ENCODE measurements at places on chromosomes 2 and 18.

DNA sequence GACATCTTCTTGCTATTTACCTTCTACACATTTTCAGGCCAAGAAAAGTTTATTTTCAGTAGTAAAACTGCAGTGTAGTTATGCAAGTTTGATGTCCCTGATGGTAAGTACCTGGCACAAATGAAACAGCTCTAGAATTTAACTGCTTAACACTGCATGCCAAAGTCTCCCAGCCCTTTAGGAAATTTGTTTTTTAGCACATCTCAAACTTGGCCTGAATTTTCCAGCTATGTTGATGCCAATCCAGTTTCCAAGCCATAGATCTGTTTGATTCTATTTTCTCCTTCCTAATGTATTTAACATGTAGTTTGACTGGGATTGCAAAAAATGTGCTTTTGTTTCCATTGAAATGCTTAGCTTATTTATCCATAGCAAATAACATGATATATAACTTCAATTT is 29.3 kb upstream of the ZNF385B start:
- no peak for DNase-seq

GRCh38 chr2:233728723-233729301 is at the start of gene UGT1A3:
TSS of gene UGT1A3 (plus strand) at chr2:233729042. CDS start at chr2:233729127, 85 bp downstream.
- DNase-seq: no peak

DNA sequence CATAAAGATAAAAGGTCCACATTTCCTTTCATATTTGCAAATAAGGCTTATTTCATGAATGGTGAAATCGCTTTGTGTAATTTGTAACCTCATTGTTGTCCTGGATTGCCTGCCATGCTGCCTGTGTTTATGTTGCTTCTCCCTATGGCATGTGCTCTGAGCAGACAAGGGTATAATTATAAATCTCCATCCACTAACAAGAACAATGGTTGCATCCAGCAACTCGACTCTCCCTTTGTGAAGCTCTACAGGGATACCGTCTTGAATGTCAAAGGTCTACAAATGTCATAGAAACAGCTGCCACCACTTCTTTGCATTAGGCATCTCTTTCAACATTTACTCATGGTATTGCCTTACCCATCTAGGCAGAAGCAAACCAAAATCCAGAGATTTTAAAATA is 209.6 kb downstream of the SLC8A1 start:
- no peak for DNase-seq

GRCh38 chr2:200257570-200257969 is 48.9 kb upstream of the SPATS2L start:
- DNase-seq: no peak

GRCh38 chr2:74429487-74430451 is 8.2 kb downstream of the WDR54 start:
- no peak for DNase-seq

GRCh38 chr2:109176928-109177327 is 47.9 kb downstream of the SH3RF3 start:
- no peak for DNase-seq

DNA sequence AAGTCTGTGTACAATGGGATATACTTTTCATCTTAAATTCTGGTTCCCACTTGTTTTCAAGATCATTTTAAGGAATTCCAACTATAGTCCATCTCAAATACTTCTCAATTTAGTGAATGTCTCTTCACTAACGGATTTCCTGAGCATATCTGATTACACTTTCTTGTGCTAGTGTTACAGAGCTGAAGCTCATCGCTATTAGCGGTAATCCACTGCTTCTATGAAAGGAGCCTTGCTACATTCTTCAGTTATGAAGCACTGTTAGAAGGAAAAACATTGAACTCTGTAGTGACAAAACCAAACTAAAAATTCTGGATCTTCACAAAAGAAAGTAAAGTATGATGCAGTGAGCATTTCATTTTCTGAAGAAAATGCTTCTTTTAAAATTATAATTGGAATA is 72.0 kb downstream of the AGPS start:
- no peak for DNase-seq

DNA sequence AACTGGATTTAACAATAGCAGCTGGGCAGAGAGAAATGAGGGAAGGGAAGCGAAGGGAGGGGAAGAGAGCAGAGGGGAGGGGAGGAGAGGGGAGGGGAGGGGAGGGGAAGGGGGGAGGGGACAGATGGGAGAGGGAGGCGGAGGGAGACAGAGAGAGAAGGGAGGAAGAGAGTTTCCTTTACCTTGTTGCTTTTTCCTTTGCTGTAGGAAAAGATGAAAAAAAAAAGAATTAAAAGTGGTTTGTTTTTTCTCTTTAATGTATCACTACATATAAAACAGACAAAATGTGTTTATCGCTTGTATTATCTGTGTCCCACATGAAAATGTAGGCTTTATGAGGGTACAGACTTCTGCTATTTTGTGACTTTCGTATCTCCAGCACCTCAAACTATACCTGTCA is 190.4 kb upstream of the KYNU start:
- DNase-seq: no peak

GRCh38 chr2:69113627-69114026 is 100.6 kb downstream of the ANTXR1 start:
- no peak for DNase-seq

- DNase-seq: no peak
These were observed 69.9 kb downstream of the RHOB start for GRCh38 chr2:20516646-20517341.

DNA sequence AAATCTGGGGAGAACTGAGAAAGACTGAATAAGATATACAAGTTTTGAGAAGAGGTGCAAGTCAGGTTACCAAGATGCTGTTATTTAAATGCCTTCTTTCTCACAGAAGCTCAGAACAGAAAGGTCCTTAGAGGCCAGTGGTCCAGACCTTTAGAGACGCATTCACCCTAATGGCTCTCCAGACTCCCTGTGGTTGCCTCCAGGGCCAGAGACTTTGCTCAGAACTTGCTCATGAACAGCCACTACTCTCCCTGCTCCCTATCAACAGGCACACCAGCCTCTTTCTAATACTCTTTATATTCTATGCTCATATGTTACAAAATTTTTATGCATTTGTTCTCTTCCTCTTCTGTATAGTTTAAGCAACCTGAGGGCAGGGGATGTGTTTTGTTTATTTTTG is 349.0 kb upstream of the TNP1 start:
- no peak for DNase-seq

- DNase-seq: no peak
These were observed 25.2 kb upstream of the CYTIP start for GRCh38 chr2:157468931-157469708.

DNA sequence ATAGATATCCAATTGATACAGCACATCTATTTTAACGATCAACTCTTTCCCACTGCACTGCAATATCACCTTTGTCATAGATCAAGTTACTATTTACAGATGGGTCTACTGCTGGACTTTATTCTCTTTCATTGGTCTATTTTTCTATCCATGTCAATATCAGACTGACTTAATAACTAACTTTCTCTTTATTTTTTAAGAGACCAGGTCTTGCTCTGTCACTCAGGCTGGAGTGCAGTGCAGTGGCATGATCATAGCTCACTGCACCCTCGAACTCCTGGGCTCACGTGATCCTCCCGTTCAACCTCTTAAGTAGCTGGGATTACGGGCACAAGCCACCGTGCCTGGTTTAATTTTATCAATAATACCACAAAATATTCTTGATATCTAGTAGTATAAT is 71.2 kb downstream of the TLK1 start:
- no peak for DNase-seq

DNA sequence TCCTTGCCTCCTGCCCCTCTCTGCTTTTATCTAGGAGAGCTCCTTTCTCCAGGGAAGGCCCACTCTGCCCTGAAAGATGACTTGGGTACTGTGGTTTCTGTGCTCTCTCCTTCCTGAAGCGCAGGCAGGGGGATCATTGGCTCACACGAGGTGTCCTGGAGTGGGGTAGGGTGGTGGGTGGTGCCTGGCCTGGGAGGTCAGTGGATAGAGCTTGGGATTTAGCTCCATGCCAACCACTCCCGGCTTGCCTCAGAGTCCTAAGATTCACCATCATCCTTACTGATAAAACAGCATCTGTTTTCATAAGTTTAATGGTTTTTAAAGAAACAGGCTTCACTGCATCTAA is 63.1 kb downstream of the CIB4 start:
- DNase-seq: no peak

DNA sequence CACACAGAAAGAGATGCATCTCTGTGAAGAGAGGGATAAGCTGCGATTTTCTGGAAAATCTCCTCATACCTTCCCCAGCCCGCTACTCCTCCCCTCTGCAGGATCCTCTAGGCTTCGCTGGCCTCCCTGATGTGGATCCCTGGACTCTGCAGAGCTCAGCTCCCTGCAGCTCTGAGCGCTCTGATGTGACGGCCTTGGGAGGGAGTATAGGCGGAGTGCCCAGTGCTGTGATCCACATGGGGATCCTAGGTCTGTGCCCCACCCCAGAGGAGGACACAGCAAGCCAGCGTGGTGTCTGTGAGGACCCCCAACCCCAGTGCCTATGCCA is 111.0 kb downstream of the GYPC start:
- no peak for DNase-seq

Measured in cortex of kidney (tissue), 1 donor.